Kidney capillary endothelial cell (primary cell): ENCODE measurements at places on chromosomes 16 and 17.

DNA sequence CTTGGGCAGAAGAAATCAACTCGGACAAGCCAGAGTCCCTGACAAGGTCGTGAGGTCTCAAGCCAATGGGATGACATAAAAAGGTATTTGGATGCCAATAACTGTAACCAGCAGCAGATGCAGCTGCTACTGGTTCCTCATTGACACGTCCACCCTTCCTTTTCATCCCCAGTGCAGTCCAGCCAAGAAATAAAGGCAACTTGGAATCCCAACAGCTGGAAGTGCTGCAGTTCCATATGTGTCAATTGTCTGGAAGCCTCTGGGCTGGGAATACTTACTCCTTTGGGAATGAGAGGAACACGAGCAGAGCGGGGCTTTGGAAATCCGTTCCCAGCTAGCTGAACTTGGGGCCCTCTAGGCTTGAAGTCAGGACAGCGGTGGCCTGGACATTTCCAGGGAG, 360.4 kb upstream of the ZFHX3 start:
- DNase-seq: no peak

DNA sequence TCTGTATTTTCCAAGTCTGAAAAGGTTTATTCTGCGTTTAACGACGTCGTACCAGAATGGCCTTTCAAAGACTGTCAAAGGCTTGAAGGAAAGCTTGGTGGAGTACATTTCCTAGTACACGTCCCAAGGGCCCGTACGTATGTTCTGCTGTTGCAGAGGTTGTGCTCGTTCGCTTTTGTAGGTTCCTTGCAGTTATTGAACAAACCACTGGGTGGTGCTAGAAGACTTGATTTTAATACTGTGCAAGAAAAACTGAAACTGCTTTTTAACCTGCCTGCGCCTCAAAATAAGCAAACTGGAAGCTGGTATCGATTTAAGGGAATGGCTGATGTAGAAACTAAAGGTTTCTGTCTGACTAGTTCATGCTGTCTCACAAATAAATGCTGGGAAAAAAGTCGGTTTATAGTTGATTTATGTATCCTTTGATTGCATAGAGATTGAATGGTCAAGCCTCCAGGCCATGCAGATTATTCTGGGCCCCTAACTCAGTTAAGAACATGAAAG, 54.6 kb downstream of the USP10 start:
- DNase-seq: peak; percentile 81

GRCh38 chr17:68910251-68910705, 44.9 kb downstream of the ABCA8 start:
- DNase-seq: no peak

- DNase-seq: no peak
Measured at GRCh38 chr17:47280072-47280811, 26.6 kb downstream of the ITGB3 start.

- no peak for DNase-seq
Measured at GRCh38 chr16:7722761-7723160, 390.1 kb downstream of the RBFOX1 start.

GRCh38 chr17:54013072-54013471, 190.3 kb downstream of the KIF2B start:
- no peak for DNase-seq

- no peak for DNase-seq
Measured at GRCh38 chr17:12794919-12795532, 5.7 kb downstream of the ARHGAP44 start.

DNA sequence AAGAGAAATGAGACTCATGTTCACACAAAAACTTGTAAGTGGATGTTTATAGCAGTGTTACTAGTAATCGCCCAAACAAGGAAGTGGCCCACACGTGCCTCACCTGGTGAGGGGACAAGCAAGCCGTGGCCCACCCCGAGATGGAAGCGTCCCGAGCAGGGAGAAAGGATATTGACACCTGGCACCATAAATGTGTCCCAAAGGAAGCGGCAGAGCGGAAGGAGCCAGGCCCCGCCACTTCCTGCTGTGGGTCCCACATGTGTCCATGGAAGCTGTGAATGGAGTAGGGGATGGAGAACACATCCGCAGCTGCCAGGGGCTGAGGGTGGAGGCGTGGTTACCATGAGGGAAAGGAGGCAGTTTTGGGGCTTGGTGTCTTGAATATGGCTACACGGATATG, 18.9 kb downstream of the KCNJ18 start:
- no peak for DNase-seq

- DNase-seq: no peak
Measured at GRCh38 chr17:260944-261343, 79.5 kb upstream of the DOC2B start.

DNA sequence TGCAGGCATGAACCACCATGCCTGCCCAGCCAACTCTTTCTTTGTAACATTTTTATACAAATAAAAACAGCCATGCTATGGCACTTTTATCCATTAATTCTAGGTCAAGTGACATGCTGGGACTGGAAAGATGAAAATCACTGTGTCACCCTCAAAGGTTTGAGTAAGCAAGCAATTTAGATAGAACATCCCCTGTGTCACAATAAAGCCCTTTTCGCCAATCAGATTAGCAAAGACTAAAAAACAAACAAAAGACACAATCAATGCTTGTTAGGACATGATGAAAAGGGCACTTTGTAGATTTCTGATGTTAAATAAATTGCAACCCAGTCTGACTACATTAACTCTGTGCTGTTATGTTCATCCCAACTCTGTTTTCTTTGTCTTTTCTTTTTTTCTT, 26.4 kb downstream of the CHP2 start:
- no peak for DNase-seq

- DNase-seq: no peak
Measured at GRCh38 chr17:78124081-78124835, 4.3 kb downstream of the TMC6 start.

DNA sequence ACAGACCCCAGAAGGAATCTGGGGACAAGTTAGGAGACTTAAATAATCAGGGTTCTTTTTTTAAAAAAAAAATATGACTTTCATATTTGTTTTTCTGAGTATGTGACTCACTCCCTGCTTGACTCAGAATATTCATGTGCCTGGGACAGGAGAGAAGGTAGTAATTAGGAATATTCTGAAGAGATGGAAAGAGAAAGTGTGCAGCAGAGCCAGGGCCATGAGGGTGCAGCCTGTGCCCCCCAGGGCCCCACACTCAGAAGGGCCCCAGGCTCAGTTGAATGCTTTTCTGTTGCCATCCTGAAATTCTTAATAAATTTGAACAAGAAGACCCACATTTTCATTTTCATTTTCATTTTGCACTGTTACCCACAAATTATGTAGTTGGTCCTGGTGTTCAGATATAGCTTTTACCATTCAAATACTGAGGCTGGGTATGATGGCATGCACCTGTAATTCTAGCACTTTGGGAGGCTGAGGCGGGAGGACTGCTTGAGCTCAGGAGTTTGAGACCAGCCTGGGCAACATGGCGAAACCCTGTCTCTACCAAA, 11.5 kb upstream of the LONP2 start:
- no peak for DNase-seq

DNA sequence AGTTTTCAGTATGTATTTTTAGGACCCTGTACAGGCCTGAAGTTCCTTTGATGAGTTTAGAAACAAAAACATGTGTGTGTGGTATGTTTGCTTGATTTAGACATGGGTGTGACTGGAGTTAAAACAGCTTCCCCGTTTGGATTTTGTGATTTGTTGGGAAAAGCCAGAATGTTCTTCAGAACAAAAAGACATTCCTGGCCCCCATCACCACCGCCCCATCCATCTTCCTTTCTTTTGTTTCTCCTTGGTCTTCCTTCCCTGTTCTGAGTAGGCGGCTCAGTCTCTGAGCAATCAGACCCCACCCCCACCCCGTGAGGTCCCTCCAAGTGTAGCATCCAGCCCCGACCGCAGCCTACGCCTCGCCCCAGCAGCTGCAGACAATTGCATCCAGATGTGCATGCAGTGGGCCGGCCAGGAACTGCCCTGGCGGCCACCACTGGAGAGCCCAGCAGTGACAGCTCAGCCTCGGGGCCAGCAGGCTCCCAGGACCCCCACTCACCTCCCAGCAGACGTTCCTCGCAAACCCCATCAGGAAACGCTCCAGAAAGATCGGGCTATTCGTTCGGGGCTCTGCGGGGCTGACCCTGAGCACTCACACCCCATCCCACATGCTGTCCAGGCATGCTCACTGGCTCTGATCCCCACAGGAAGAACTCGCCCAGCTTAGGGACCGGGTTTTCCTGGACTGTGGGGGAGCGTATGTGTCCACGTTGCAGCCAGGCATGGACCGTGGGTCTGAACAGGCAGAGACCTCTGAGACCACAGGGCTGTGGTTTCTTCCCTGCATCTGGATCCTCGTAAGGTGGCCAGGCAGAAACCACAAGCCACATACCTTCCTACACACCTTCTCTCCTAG, 99.8 kb upstream of the CDH5 start:
- no peak for DNase-seq

DNA sequence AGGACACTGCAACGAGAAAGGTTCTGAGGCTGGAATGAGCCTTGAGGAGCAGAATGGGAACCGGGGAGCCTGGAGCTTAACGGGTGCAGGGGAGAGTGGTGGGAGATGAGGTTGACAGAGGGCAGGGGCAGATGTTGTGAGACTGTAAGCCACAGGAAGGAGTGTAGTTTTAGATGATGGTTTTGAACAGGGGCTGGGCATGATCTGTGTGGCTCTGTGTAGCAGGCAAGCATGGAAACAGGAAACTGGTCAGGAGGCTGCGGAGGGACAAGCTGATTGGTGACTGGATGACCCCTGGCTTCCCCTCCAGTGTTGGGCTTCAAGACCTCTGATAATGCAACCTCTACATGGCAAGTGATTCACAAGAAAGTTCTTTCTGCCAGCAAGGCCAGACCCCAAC, 1.4 kb upstream of the CNGB1 start:
- DNase-seq: no peak

- DNase-seq: no peak
Measured at GRCh38 chr16:85461022-85461813, 151.9 kb upstream of the GSE1 start.

DNA sequence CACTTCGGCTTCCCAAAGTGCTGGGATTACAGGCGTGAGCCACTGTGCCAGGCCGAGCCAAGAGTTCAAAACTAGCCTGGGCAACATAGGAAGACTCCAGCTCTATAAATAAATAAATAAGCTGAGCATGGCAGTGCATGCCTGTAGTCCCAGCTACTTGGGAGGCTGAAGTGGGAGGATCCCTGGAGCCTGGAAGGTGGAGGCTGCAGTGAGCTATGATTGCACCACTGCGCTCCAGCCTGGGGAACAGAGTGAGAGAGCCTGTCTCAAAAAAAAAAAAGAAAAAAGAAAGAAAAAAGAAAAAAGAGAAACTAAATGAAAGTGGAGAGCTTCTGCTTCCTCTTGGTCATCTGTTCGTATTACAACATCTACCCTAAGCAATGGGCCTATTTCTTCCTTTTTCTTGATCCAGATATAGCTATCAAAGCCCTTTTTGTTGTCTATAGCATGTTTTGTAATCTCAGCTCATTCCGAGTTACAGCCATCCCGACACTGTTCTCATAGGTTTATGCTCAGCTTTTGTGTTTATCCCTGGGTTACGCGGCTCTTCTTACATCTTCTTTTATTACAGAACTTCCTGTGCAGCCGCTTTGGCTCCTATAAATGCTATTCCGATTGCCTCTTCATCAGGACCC, 14.1 kb upstream of the MAPK3 start:
- no peak for DNase-seq

DNA sequence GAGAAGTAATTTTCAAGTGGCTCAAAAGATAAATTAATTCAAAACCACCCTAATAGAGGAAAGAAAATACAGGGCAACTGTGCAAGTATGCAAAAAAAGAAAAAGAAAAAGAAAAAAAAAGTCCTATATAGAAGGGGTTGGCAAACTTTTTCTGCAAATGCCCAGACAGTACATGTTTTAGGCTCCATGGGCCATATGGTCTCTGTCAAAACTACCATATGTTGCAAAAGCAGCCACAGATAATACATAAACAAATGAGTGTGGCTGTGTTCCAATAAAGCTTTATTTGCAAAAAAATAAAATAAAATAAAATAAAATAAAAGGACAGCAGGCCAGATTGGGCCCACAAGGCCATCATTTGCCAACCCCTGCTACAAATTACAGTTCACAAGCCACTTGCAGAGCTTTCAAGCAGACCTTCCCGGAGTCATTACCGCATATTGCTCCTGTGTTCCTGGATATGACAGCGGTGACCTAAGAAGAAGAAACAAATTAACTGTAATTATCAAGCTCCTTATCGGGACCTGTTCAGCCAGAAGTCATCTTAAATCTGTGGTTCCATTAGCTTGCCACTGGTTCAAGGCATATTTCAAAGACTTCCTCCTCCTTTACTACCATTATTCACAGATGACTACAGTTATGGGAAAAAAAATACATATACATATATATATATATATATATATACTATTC, 15.9 kb downstream of the ZC3H7A start:
- DNase-seq: no peak

- DNase-seq: no peak
Measured at GRCh38 chr17:49545806-49546545, 29.7 kb upstream of the NXPH3 start.

DNA sequence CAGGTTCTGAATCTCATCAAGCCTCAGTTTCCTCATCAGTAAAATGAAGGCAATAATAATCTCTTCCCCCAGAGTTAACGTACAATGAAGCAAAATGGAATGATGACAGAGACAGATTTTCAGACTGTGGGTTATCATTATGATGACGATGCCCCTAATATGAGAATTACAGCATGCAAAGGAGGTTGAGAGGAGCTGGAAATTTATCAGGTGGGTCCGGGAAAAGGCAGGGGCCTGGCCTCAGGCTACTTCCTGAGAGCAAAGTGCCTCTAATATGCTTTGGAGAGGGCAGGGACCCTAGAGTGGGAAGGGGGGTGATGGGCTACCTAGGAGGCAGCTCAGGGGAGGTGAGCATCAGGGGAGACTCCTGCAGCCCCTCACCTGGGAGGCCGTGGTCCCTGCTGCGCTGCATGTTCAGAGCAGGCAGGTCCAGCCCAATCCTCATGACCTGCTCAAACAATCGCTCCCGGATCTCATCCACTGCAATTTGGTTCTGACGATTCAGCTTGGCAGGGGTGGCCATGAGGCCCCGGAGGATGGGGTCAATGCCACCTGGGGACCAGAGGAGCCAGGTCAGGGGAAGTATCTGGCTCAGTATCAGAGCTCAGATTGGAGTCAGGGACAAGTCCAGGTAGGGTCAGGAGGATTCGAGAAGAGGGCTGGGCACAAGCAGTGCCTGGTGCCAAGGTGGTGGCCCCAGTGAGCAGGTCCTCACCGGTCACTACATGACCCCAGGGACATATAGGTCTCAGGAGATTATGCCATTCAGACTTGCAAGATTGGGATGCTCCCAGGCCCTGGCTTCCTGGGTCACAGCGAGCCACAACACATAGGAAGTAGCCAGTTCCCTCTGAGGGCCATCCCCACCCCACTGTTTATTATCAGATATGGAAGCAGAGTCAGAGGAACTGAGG, 8.1 kb downstream of the MPO start:
- DNase-seq: no peak
